ENCODE measurements at places on chromosomes 16 and 17.

- DNase-seq: no peak
Observed at GRCh38 chr16:5186381-5186903, 88.8 kb upstream of the EEF2KMT start.

DNA sequence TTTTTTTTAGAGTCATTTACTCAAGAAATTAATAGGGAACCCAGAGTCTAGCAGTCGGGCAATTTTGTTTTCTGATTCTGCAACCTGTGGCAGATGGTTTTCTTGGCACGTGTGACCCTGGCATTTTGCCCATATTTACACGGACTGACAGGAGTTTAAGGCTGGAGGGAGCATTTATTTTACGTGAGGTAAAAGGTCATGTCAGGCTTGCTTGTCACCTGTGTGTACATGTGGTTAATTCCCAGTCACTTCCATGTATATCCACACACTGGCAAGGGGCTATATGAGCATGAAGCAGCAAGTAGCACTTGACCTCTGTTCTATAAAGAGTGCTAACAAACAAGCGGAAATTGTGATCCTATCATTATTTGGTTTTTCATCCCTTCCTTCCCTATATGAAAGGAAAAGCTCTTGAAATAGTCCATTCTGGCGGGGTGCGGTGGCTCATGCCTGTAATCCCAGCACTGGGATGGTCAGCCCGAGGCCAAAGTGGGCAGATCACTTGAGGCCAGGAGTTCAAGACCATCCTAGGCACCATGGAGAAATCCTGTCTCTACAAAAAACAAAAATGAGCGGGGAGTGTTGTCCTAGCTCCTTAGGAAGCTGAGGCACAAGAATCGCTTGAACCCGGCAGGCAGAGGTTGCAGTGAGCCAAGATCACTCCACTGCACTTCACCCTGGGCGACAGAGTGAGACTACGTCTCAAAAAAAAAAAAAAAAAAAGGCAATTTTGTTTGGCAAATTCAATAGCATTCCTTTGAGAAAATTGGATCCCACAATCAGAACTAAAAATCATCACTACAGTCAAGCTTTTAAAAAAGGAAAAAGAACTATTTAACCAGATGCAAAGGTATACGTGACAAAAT, 2.1 kb downstream of the SPAG9 start:
- DNase-seq: no peak

- DNase-seq: no peak
Observed at GRCh38 chr17:76811834-76812233, 56.4 kb upstream of the MGAT5B start.

GRCh38 chr17:18106211-18106610, 2.3 kb upstream of the MYO15A start:
- no peak for DNase-seq

- no peak for DNase-seq
Observed at GRCh38 chr17:78780335-78780734, 1.7 kb downstream of the CYTH1 start.

DNA sequence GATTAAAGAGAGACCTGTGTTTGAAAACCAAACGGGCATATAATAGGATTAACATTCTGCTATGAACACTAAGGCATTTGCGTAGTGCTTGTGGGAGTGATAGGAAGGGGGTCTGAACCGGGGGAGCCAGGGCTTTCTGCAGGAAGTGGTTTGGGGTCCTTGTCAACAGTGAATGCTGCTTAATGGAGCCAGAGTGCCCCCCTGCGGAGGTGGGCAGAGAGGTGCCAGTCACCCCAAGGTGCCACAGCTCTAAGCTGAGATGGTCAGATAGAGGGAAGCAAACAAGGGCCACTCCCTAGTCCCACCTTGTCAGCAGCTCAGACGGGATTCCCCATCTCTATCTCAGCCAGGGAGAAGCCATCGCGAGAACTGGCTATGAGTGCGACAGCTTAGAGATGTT, 17.7 kb downstream of the NAA60 start:
- DNase-seq: peak; percentile 68

DNA sequence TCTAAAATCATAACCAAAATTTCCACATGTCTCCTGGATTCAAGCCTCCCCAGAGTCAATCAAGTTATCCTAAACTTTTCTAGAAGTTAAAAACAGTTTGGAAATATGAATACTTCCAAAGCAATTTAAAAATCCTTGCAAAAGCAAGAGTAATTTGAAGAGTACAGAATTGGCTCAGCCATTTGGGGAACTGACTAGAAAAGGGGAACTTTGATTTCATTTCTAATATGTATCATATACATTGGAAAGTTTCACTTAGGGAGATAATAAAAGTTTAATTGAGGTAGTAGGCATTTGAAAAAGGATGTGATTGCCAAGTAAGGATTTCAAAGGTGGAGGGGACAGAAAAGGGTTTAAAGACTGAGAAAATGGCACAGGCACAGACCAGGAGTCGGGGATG, 9.0 kb upstream of the SLFN12L start:
- no peak for DNase-seq

- no peak for DNase-seq
Observed at GRCh38 chr17:58136669-58137279, 11.4 kb upstream of the OR4D1 start.

GRCh38 chr17:2179615-2180295, 123.8 kb downstream of the SMG6 start:
- DNase-seq: no peak

DNA sequence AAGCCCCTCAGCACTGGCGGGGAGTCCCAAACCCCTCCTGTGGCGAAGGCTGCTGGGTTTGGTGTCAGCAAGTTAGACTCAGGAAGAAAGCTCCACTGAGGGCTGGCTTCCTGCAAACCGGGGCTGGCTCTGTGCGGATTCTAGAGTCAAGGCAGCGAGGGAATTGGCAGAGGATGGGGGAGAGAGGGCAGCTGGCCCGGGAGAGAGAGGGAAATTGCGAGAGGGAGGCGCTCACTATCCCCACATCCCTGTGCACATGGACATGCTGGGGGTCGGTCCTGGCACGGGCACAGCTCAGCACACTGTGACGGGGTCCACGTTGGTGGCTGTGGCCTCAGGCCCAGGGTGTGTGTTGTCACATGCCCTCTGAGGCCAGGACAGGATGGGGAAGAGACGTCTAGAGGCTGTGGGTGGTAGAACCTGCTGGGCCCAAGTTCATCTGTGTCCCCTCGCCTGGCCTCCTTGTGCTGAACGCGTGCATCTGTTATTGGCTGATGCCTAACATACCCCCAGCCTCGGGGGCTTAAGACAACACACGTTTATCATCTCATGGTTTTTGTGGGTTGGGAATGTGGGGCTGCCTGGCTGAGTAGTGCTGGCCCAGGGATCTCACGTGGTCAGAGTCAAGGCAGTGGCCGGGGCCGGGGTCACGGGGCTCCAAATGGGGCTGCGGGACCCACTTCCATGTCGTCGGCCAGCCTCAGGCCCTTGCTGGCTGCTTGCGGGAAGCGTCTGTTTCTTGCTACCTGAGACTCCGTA, 16.7 kb upstream of the JPH3 start:
- DNase-seq: no peak

- DNase-seq: no peak
Observed at GRCh38 chr16:55133654-55134053, 190.3 kb upstream of the IRX6 start.

DNA sequence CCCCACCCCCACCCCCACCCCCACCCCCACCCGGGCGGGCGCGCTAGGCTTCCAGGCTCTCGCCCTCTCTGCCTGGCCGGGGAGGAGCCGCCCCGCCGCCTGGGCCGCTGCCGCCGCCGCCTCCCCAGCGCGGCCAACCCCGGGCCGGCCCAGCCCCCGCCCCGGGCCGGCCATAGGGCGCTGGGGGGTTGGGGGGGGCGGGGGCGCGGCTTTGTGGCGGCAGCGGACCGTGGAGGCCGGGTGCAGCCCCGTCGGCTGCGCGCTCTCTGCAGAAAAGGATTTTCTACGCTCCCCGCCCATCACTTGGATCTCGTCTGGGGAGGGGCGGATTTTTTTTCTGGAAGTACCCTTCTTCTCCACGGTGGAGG, 230.9 kb downstream of the MRTFB start:
- DNase-seq: no peak

- no peak for DNase-seq
Observed at GRCh38 chr16:70682239-70683145, 3.4 kb downstream of the MTSS2 start.

DNA sequence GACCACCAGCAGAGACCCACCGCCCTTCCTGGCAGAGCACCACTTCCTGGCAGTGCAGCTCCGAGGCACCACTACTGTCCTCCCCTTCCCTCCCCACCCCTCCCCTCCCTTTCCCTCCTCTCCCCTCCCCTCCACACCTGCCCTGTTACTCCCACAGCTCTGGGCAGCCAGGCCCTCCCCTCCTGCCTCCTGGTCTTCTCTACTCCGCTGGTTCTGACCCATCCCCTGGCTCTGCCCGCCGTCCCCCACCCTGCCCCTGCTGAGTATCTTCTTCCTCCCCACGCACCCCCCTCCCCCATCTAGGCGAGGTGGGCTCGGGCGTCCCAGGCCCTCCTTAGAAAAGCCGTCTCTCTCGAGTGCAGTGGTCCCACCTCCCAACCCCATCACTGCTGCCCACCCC, 77.7 kb downstream of the AMFR start:
- no peak for DNase-seq

GRCh38 chr17:82087961-82088837, 9.8 kb downstream of the FASN start:
- DNase-seq: no peak

- DNase-seq: no peak
Observed at GRCh38 chr16:3036726-3037315, at the start of gene BICDL2. Gene BICDL2 (minus strand): TSS chr16:3036944. CDS start chr16:3035496, 1,448 bp downstream.

DNA sequence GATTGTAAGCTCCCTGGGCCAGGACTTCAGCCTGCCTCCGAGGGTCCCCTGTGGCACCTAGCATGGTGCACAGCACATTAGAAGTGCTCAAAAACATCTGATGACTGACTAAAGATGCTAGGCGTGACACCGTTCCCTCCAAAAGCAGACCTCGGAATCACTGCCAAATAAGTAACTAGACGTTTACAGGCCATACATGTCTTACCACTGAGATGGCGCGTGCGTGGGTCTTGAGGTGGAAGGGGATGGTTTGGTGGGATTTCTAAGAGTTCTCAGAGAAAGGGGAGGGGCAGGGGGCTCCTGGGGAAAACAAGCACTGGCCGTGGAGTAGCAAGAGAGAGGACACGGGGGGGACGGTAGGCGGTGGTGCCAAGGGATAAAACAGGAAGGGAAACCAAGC, 12.4 kb downstream of the MPO start:
- no peak for DNase-seq

DNA sequence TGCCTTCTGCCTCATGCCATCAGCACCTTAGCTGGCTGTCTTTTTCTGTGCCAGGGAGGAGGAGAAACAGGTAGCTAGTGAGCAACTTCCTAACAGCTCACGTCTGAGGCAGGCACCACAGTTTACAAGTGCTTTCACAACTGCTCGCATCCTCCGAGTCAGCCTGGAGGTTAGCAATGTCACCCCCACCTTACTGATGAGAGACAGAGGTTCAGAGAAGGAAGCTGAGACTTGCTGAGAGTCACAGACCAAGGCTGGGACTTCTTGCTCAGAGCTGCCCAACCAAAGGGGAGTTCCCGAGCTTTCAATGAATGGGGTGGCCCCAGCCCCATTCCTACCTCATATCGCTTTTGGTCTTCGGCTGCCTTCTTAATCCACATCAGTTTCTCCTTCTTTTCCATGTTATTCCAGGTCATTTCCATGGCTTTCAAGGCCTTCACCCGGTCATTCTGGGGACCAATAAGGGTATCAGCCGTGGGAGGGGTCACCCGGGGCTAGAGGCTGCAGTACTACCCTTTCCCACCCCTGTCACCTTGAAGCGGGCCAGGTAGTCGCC, 9.6 kb downstream of the UBTF start:
- DNase-seq: no peak

GRCh38 chr17:75743625-75744206, 21.3 kb downstream of the GALK1 start:
- no peak for DNase-seq

DNA sequence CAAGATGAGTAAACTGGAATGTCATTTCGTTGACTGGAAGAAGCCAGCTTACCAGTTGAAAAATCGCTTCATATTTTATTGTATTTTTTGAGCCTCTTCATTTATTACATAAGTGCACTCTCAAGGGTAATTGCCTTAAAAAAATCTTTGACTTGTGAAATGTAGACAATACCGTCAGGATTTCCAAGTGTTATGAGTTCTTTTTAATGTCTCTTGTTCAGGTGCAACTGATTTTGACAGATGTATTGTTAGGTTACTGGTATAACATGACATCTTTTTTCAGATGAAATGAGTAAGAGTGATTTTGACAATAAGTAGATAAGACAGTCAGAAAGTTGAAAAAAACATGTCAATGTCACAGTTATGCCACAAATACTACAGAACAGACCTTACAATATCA, 169.1 kb downstream of the CNTNAP4 start:
- DNase-seq: no peak

- DNase-seq: no peak
Observed at GRCh38 chr17:55531053-55531728, 19.9 kb upstream of the SMIM36 start.

- no peak for DNase-seq
Observed at GRCh38 chr16:72657791-72658190, 390.1 kb downstream of the ZFHX3 start.

GRCh38 chr16:73032541-73033270, 15.2 kb downstream of the ZFHX3 start:
- no peak for DNase-seq

DNA sequence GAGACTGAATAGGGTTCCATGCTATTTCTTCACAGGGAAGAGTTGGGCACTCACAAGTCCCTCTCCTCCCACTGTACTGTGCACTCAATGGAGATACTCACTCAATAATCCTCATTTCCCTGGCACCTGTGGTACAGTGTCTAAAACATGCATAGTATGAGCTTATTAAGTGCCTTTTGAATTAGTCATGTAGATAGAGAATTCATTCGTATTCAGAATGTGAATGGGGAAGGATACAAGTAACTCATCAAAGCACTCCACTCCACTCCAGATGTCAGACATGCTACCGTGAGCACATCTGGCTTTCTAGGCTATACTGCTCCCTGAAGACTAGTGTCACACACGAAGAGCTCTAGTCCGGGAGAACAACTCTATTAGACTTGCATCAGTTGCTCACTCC, 6.3 kb downstream of the C17orf75 start:
- DNase-seq: no peak

GRCh38 chr16:25786748-25787147, 95.0 kb downstream of the HS3ST4 start:
- no peak for DNase-seq

DNA sequence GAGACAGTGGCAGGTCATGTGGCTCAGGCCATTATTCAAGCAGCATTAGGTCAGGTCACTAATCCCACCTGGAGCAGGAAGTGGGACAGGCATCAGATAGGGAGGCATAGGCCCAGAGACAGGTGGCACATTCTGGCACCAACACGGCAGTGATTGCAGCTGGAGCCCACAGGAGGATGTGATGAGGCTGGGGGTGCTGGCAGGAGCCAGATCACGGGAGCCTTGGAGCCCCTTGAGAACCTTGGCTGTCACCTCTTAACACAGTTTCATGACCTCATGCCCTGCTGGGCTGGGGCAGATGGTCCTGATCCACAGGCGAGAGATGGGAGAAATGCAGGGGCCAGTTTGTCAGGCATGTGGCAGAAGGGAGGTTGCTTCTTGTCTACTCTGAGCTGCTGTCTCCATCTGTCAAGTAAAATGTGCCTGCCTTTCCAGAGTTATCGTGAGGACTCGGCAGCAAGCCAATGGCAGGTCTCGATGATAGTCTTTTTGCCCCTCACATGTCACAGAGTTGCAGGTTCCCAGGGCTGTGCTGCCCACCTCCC, 109.6 kb downstream of the CLEC16A start:
- no peak for DNase-seq

GRCh38 chr16:69564845-69565670, 708 bp upstream of the NFAT5 start:
- no peak for DNase-seq

GRCh38 chr17:16988749-16989229, 16.9 kb upstream of the TNFRSF13B start:
- no peak for DNase-seq

GRCh38 chr16:48845261-48845660, 235.3 kb upstream of the N4BP1 start:
- DNase-seq: no peak

Data from natural killer cell treated with Interleukin-12 subunit alpha and Interleukin-12 subunit beta and Interleukin-15 and Interleukin-18, amount 100 ng/mL, for 72 hours (primary cell).